ENCODE measurements at places on chromosomes 1 and 21.

DNA sequence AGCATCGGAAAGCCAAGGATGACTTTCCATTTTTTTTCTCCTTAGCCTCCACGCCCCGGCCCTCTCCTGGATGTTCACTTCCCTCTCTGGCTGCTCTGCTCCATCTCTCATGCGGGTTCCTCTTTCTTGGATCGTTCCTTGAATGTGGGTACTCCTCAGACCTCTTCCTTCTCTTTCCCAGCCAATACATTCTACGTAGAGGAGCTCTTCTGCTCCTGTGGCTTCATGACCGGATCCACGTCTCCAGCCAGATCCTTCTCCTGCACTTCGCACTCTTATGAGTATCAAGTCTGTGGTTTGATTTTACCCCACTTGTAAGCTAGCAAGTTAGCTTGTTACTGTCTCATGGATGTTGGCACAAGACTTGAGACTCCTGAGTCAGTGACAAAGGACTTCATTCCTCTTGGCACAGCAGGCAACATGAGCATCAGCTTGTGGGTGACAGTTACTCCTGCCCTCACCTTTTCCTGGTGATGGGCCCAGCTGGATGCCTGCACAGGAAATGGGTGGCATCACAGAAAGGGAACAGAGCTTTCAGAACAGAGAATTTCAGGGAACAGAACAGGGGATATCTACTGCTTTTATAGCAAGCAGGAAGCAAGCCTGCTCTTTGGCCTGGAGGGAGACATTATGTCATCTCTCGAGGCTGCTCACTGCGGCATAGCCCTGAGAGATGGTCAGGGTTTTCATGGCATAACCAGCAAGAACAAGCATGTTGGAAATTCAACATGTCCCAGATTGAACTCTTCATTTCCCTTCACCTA is 100.1 kb upstream of the KIF26B start:
- no peak for DNase-seq

DNA sequence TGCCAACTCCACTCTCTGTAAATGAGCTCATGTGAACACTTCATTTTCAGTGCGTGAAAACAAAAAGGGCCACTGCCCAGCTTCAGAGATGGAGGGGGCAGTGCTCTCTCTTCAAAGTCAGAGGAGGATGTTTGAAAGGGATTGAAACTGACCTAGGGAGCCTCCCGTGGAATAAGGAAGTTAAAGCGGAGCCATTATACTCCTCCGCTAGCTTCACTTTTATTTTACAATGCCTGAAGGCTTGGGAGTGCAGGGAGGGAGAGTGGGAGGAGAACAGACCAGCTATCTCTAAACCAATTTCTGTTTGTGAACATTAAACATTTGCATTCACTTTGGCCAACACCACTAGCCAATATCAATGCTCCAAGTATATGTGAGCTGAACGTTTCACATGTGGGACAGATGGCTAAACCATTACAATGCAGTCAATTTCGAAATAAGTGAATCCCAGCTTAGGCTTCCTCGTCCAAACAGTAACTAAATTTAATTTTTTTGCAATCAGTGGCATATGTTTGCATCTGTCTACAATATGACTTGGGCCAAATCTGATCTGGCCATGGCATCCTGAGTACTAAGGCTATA is 126.9 kb downstream of the ESRRG start:
- DNase-seq, result no peak

DNA sequence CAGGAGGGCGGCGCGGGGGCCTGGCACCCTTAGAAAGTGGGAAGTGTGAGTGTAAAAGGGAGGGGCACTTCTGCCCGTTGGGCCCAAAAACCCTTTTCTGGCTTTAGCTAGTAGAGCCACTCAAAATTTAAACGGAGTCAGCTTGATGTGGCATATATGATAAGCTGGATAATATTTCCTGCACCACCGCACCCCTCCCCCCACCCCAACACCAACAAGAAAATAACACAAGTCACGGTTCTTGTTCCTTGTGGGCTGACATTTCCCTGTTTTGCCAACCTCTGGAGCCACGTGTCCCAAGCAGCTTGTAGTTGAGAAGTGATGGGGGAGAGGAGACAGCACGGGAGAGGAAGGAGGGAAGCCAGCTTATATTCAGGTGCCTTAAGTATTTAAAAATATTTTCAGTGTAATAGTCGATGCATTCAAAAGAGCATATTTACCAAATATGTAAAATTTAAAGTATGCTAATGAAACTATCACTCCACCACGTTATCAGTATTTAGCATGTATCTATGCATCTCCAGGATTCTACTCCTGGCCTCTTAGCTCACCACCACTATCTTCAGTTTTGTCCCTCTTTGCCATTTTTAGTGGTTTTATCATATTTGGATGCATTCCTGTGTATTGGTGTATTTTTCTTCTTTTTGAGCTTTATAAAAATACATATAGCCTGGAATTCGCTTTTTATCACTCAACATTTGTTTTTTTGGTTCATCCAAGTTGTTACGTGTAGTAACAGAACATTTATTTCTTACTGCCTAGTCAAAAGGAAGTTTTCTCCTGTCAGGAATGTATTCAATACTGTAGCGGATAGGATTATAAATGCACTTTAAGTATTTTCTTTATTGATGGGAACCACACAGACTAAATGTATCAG is 773 bp upstream of the DDX59 start:
- no peak for DNase-seq

GRCh38 chr1:80453775-80454174 is 1347.0 kb upstream of the ADGRL2 start:
- no peak for DNase-seq

DNA sequence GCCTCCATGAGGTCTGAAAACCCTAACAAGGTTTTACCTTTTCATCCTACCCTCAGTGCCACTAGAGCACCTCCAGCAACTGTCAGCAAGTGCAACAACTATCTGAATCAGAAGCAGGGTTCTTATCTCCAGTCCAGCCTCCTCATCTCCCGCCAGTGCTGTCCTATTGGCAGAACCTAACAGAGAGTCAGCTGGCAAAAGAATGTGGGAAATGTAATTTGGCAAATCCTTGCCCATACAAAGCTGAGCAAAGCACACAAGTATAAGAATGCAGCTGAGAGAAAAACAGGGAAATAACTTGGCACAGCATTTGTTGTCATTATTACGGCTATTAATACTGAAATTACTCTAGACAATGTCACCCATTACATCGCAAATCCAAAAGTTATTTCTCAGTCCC is 124.2 kb downstream of the ATP6V1G3 start:
- DNase-seq, result no peak

DNA sequence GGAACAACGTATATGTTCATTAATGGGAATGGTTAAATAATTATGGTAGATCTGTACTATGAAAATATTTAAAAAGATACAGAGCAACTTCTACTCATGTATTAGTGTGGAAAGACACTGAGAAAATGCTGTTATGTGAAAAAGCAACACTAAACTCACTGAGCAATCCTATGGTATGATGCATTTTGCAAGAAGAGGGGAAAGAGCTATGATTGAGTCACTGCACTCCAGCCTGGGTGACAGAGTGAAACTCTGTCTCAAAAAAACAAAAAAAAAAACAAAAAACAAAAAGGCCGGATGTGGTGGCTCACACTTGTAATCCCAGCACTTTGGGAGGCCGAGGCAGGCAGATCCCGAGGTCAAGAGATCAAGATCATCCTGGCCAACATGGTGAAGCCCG is 44.4 kb downstream of the ATP5PO start:
- no peak for DNase-seq

GRCh38 chr1:60813071-60813470 is 269.3 kb upstream of the NFIA start:
- DNase-seq, result peak; percentile 66
